ENCODE measurements at places on chromosomes 1 and 21.
A peak's percentile ranks its signal among the peaks of the same experiment; 100 is the strongest.

DNA sequence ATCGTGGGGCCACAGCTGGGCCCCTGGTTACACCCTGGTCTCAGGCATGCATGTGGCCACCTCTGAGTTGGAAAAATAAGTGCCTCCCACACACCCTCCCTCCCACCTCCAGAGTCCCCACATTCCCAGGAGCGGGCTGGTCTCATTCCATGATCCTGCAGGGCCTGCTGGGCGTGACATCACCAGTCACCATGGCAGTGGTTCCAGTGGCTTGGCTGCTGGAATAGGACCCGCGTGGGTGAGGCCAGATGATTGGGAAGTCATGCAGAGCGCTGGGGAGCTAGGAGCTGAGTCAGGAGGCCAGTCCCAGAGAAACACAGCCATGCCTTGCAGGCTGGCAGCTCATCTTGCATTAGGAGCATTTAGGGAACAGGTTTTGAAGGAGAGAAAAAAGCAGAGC, 125.4 kb upstream of the TMEM51 start:
- no peak for DNase-seq

DNA sequence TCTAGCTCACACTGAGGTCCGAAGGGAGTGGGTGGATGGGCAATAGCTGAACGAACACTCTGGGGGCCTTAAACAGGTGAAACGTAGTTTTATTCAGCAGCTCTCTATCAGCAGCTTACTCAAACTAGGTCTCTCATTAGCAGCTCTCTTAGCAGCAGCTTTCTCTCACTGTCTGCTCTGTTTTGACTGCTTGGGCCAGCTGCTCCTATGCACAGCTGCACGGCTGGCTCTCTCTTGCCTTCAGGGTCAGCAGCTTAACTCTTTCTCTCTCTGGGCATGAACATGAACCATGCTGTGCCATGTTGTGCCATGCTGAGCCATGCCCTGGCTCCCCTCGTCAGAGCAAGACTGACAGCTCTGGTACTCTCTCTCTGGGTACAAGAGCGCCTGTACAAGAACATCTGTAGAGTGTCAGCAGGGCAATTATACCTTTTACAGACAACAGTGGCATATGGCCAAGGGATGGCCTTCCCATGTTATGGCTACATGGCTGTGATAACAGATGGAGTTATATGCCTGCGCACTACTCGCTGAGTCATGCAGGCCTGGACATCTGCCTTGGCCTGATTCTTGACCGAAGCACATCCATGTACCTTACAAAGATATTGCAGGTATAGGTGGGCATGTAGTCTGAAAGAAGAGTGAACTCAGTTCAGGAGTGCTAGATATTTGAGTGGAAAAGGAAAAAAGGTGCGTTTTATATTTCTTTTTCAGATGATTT, 152.4 kb downstream of the LEPR start:
- no peak for DNase-seq

GRCh38 chr21:34122047-34122446, 48.7 kb downstream of the MRPS6 start:
- no peak for DNase-seq

DNA sequence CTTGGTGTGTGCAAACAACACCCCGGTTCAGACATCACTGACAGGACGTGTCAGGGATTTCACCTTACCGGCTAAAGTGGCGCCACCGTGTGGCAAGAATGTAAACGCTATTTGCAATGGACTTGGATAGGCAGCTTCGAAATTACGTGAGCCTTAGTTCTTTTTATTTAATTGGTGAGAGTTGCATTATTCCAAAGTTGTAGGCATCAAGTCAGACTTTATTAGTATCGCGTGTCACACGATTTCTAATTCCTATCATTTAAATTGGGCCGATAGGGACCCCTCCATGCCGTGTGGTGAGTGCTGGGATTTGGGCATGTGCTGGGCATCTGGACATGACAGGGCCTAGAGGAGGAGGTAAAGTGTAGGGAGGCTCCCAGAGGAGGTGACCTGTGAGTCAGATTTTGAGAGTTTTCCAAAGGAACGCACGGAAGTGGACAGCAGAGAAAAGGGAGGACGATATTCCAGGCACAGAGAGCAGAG, 14.5 kb upstream of the CPT2 start:
- DNase-seq = peak; percentile 58

- no peak for DNase-seq
These were observed 46.9 kb upstream of the PRRC2C start for GRCh38 chr1:171438441-171438840.

- DNase-seq = no peak
These were observed 11.5 kb downstream of the SLC37A1 start for GRCh38 chr21:42525029-42525581.

GRCh38 chr1:231750296-231750695, 123.7 kb downstream of the DISC1 start:
- DNase-seq = no peak

Measured in T-helper 1 cell (primary cell).